ENCODE measurements at places on chromosomes 16 and 17. TPM values are rescaled to one million over a fixed set of nuclear protein-coding genes. Genes with fewer than 3 reads are reported as not detected.

- peaks cover 27% of the 10 kb centered on the region for H3K27me3 ChIP-seq
Measured at GRCh38 chr17:40813804-40814203, 8.6 kb downstream of the KRT10 start.

DNA sequence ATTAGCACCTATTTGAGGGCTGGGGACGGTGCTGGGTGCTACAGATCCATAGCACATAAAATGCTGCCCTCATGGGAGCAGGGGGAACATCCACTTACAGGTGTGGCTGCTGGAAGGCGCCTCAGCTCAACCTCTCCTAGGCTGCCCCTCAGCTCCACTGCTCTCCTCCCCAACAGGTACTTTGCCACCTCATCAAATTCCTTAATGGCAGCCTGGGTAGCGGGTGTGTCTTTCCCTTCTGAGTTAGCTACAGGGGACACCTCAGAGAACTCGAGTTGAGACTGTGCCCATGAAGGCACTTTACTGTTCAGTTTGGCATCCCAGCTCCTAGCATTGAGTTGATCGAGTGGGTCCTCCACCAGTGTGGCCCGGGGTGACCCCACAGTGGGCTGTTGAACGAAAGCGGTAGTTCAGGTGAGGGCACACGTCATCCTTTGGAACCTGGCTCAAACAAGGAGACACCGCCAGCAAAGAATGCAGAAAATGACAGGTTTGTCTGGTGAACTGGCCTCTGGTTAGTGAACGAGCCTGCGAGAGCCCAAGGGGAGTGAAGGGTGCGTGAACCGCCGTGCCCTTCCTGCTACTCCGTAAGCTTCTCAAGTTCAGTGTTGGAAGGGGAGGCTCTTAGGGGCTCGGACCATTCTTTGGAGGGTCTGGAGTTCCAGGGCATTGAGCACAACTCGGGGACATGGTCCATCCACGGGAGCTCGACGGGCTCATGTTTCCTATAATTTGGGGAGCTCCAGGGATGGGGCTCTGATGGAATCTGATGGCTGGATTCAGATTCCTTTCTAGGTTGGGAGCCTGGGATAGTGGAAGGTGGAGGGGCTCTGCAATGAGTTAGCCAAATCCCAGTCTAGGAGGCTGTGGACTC is 3.5 kb upstream of the CMIP start:
- H3K4me3 ChIP-seq, result no peak overlapping the region
- DNase-seq, result no peak
- no peaks in the 10 kb centered on the region for H3K36me3 ChIP-seq
- H3K27ac ChIP-seq, result no peak overlapping the region
- peaks cover 8% of the 10 kb centered on the region for H3K4me1 ChIP-seq
- H3K27me3 ChIP-seq, result no peaks in the 10 kb centered on the region

DNA sequence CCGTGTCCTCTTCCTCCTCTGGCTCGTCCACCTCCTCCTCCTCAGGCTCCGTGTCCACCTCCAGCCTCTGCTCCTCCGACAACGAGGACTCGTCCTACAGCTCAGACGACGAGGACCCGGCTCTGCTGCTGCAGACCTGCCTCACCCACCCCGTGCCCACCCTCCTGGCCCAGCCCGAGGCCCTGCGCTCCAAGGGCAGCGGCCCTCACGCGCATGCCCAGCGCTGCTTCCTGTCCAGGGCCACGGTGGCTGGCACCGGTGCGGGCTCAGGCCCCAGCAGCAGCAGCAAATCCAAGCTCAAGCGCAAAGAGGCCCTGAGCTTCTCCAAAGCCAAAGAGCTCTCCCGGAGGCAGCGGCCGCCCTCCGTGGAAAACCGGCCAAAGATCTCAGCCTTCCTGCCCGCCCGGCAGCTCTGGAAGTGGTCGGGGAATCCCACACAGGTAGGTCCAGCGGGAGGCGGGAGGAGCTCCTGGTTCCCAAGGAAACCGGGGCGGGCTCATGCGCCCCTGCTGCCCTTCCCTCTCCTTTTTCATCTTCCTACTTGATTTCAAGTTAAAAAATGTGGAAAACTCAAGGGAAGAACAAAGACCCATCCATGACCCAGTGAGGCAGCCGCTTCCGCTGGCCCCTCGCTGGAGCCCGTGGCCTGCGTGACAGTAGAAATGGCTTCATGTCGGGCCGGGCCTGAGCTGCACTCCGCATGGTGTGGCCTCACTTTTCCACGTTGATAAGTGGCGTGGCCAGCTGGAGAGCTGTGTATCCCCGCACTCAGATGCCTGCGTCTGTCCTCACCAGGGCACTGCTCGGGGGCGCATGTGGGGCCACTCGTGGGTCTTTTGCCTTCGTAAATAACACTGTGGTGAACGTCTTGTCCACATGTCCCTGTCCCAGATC is 50.7 kb downstream of the ACTG1 start:
- no peaks in the 10 kb centered on the region for H3K27me3 ChIP-seq
- no peak for DNase-seq
- no peak overlapping the region for H3K27ac ChIP-seq
- H3K4me3 ChIP-seq, result no peak overlapping the region

DNA sequence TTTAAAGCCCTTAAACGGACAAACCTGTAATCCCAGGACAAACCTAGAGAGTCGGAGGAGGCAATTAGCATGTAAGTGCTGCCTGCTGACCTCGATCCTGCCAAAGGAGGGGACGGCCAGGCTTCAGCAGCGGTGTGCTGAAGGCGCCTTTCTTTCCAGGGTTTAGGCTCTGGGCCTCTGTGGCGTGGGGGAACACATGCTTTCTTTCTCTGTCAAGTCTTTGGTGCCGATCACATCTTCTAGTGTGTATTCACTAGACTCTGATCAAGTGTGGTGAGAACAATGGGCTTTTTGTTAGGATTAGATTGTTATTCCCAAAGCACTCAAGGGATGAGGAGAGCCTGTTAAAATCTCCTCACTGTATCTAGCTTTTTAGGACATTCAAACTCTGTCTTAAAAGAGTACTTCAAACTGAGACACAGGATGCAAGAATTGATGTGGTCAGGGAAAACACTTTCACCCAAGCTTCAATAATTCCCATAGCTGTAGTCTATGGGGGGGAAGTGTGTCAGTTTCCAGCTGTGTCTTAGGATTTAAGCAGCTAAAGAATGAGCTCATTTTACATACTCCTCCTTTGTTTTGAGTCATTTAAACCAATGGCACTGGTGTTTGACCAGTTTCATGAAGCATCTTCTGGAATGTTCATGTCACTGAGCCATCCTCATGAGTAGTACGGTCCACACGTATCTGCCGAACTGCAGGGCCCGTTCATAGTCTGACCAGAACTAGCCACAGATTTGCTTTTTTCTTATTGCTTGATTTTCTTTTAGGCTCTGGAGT is 51.2 kb downstream of the RPA1 start:
- no peak overlapping the region for H3K27ac ChIP-seq
- no peaks in the 10 kb centered on the region for H3K27me3 ChIP-seq
- no peak for DNase-seq
- no peak overlapping the region for H3K4me3 ChIP-seq

DNA sequence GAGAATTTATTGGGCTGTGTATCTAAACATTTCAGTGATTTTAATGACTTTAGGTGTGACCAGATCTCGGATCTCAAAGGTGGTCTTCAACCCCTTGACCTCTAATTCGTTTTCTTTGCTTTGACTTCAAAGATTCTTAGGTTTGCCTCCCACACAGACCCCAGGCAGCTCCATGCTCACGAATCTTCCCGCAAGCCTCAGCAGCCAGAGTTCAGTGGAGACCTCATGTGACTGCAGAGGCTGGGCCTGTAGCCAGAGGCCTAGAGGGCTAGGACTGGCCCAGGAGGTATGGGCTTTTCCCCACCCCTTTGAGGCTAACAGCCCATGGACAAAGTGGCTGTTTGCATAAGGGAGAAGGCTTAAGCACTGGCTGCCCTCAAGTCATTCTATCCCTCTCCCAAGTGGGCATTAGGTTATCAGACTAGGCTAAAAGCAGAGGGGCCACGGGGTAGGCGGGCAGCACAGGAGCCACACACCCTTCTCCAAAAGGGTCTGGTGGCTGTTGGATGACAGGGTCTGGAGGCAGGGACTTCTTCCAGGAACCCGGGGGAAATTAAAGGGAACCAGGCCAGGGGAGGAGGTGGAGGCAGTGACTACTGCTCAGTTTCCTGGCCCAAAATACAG is 3.0 kb downstream of the HIRIP3 start:
- peaks cover 65% of the 10 kb centered on the region for H3K36me3 ChIP-seq
- no peak for DNase-seq
- peaks cover 54% of the 10 kb centered on the region for H3K4me1 ChIP-seq
- H3K4me3 ChIP-seq, result no peak overlapping the region
- H3K27ac ChIP-seq, result no peak overlapping the region

HID1 gene
- 28.6 TPM for total RNA-seq

GRCh38 chr16:81873843-81874752 is 95.0 kb downstream of the PLCG2 start:
- H3K36me3 ChIP-seq, result no peaks in the 10 kb centered on the region
- H3K4me1 ChIP-seq, result peaks cover 11% of the 10 kb centered on the region
- peak overlapping the region; percentile 2 for H3K27ac ChIP-seq
- peak; percentile 69 for DNase-seq
- H3K4me3 ChIP-seq, result no peak overlapping the region

DNA sequence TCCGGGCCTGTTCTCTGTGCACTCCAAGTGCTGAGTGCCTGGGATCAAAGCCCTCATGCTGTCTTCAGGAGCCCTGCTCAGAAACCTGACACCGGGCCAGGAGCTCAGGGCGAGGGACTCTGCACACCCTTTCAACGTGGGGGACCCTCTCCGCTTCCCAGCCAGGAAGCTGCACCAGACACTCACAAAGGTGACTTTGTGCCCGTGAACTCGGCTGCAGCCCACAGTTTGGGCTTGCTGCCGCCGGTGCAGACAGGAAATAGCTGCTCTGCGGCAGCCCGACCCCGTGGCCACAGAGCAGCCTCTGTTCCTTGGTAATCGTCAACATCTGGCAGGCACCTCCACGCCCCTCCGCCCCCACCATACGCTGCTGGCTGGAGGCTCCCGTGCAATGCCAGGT is 93.4 kb upstream of the METRNL start:
- no peak overlapping the region for H3K27ac ChIP-seq
- no peaks in the 10 kb centered on the region for H3K27me3 ChIP-seq
- no peaks in the 10 kb centered on the region for H3K36me3 ChIP-seq

DNA sequence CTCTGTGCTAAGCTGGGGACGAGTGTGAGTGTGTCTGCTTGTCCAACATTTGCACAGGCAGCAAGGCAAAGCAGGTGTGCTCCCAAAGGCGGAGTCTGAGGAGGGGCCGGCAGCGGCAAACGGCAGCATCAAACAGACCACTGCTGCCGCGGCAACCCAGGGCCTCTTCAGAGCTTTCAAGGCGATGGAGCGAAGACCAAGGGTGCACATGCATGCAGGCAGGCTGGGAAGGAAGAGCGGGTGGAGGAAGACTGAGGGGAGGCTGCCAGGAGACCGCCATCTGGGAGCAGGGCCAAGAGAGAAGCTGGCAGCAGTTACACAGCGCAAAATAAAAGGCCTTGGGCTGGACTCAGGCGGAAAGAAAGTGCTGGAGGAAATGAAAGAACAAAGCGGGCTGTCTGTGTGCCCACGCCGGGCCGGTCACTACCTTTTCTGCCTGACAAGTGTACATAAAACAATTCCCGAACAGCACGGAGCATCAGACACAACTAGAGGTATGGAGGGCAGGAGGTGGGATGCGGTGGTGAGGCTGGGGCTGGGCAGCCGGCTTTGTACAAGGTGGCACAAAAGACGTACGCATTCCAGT is 8.5 kb downstream of the TIMM22 start:
- no peak for DNase-seq
- H3K4me1 ChIP-seq, result peaks cover 79% of the 10 kb centered on the region
- H3K27me3 ChIP-seq, result no peaks in the 10 kb centered on the region
- peak overlapping the region; percentile 81 for H3K27ac ChIP-seq
- no peak overlapping the region for H3K4me3 ChIP-seq

ARL17B gene
- 29.3 TPM for total RNA-seq

CBX1 gene
- 30.7 TPM for total RNA-seq

DNA sequence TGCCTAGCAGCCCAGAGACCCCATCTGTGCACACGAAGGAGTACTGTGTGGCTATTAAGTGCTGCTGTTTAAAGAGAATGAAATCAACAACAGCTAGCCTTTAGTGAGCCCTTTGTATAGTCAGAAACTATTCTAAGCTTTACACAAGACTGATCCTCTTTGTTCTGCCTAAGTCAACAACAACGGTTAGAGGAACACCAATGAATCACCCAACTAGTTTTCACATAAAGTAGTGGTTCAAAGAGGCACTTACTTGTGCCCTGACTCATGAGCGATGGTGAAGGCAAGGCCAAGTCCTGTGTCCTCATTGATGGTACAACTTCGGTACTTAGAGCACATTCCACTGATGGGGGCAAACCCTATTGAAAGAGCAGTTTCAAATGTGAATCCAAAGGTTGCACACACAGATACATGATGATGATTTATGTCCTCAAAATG is 75.8 kb downstream of the ADAMTS18 start:
- H3K4me3 ChIP-seq, result no peak overlapping the region
- H3K4me1 ChIP-seq, result no peaks in the 10 kb centered on the region
- H3K27ac ChIP-seq, result no peak overlapping the region
- DNase-seq, result no peak

TP53TG3D gene
- total RNA-seq, result 0.77 TPM

- no peaks in the 10 kb centered on the region for H3K36me3 ChIP-seq
- no peaks in the 10 kb centered on the region for H3K27me3 ChIP-seq
- peak overlapping the region; percentile 15 for H3K27ac ChIP-seq
- no peaks in the 10 kb centered on the region for H3K4me1 ChIP-seq
- H3K4me3 ChIP-seq, result peak overlapping the region; percentile 30
Measured at GRCh38 chr17:69227541-69227940, 1.1 kb downstream of the ABCA10 start.

DNA sequence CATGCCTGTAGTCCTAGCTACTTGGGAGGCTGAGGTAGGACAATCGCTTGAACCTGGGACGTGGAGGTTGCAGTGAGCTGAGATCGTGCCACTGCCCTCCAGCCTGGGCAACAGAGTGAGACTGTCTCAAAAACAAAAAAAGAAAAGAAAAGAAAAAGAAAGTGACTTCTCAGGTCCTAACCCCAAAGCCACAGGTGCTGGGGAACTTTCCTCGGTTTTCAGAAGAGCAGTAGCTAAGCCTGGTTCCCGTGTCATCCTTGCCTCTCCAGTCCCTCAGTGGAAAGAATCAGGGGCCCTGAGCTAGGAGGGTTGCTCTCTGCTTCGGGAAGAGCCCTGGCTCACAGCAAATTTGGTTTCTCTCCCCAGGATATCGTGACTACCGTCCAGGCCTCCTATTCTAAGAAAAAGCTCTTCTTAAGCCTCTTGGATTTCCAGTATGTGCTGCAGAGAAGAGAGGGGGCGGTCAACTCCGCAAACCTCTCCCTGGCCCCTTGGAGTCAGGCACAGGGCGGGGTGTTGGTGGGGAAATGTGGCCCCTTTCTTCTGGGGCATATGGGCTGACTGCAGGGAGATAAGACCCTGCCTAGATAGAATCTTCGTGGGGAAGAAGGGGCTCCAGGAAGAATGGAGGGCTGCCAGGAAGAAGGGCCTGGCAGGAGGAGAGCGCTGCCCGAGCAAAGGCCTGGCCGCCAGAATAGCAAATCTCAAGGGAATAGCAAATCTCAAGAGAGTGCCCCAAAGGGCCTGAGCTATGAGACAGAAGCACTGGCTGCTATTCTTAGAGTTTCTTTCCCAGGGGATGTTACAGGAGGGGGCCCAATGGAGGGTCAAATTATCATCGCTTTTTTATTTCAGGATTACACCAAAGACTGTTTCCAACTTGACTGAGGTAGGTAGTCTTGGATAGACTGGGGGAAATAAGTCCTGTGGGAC is 8.3 kb upstream of the NLRC5 start:
- H3K27me3 ChIP-seq, result no peaks in the 10 kb centered on the region
- no peak overlapping the region for H3K4me3 ChIP-seq
- no peak for DNase-seq
- H3K4me1 ChIP-seq, result peaks cover 14% of the 10 kb centered on the region
- H3K36me3 ChIP-seq, result no peaks in the 10 kb centered on the region
- no peak overlapping the region for H3K27ac ChIP-seq
